ENCODE measurements at places on chromosomes 13 and 19.

DNA sequence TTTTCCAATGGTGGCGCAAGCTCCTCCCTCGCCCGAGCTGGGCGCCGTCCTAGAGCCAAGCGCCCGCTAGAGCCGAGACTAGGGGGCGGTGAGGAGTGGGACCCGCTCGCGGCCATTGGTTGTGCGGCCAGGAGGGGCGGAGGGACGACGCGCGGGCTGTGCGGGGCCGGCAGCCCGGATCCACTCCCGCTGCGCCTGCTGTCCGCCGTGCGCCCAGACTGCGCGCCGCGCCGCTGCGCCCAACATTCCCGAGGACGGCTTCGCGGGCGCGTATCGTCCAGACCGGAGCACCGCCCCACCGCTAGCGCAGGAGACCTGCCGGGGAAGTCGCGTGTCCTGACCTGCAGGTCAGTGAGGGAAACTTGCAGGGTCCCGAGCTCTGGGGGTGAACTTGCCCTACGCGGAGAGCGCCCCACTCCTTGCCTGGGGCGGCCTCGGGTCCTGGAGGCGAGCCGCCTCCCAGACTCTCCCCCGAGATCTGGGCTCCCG, at the start of gene SERTM1:
Gene SERTM1, plus strand, starts transcription at position 183 of the 489 bp plus-strand sequence. CDS start 21,059 bp downstream, outside the sequence.
- DNase-seq = no peak

DNA sequence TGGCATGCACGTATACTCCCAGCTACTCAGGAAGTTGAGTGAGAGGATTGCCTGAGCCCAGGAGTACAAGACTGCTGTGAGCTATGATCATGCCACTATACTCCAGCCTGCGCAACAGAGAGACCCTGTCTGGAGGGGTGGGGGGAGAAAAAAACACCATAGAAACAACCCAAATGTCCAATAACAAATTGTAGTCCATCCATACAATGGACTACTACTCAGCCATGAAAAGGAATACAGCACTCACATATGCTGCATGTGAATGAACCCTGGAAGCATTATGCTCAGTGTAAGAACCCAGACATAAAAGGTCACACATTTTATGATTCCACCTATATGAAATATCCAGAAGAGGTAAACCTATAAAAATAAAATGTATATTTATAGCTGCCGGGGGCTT, 42.3 kb downstream of the CD320 start:
- DNase-seq = no peak

DNA sequence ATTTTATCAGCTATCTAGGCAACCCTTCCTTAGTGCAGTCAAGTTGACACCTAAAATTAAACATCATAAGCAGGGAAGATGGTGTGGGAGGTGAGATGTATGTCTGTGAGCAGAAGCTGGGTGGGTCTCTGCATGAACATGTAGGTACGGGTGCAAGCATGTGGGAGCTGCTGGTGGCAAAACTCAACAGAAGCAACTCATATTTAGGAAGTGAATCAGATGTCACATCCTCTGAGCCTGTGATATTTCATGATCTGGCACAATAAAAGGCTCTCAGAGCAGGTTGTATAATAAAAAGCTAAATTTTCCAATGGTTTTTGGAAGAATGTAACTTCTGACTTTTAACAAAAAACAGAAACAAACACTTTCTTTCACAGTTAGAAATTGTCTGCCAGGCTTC, 44.4 kb downstream of the C1QTNF9 start:
- no peak for DNase-seq

GRCh38 chr19:56099638-56100539, 21.2 kb downstream of the ZNF787 start:
- DNase-seq = no peak

DNA sequence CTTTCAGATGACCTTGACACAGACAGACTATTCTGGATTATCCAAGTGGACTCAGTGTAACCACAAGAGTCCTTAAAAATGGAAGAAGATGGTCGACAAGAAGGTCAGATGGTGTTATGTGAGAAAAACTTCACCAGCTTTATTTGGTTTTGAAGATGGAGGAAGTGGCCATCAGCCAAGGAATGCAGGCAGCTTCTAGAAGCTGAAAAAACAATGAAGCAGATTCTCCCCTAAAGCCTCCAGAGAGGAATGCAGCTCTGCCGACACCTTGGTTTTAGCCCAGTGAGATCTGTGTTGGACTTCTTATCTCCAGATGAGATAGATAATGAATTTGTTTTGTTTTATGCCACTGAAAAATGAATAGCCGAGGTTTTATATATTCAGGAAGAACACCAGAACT, 501.5 kb downstream of the DCT start:
- DNase-seq = no peak

- no peak for DNase-seq
Measured at GRCh38 chr19:49165865-49166301, 8.3 kb downstream of the TRPM4 start.

DNA sequence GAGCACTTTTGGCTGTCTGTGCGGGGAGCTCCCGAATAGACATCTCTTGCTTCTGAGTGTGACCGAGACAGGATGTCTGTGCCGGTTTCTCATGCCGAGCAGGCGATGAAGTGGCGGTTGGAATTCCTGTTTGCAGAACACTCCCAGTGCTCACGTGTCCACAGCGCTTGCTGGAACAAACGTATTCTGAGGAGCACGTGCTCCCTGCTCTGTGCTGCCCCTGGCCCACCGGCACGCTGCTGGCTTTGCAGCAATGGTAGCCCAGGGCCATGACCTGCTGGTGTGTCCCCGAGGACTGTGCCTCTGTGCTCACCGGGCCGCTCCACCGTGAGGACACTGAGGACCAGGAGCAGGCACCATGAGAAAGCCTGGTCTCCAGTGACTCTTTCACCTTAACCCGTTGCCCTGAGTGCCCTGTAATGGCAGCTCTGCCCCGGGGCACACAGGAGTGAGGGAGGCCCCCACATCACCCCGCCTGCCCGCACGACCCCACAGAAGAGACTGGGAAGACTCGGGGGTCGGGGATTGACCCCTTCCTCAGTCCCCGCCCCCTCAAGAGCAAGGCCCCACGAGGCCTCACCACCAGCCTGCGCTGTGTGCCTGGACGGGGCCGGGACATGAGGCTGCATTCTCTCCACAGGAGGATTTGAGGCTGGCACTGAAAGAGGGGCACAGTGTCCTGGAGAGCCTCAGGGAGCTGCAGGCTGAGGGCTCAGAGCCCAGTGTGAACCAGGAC, 40.0 kb upstream of the F7 start:
- no peak for DNase-seq

GRCh38 chr19:5916181-5916708, 2.2 kb downstream of the CAPS start:
- DNase-seq = no peak

GRCh38 chr19:4583961-4584669, 24.6 kb upstream of the SEMA6B start:
- DNase-seq = no peak

DNA sequence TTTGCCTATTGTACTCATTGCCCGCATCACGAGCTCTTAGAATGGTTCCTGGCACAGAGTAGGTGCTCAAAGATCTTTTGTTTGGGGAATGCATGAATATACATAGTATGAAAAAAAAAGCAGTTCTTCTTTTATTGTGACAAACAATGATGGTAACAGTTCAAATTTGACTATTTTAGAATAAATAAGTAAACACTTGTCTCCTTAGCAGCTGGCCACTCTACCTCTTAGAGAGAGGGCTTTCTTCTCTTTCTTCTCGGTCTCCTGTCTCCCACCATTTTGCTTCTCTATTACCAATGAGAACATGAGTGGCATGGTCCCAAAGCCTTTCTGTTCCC, 639 bp upstream of the SLAIN1 start:
- DNase-seq = no peak

GRCh38 chr13:105069106-105069505, 1466.4 kb downstream of the EFNB2 start:
- DNase-seq = no peak

- no peak for DNase-seq
Measured at GRCh38 chr13:94677799-94678198, 34.5 kb downstream of the SOX21 start.

DNA sequence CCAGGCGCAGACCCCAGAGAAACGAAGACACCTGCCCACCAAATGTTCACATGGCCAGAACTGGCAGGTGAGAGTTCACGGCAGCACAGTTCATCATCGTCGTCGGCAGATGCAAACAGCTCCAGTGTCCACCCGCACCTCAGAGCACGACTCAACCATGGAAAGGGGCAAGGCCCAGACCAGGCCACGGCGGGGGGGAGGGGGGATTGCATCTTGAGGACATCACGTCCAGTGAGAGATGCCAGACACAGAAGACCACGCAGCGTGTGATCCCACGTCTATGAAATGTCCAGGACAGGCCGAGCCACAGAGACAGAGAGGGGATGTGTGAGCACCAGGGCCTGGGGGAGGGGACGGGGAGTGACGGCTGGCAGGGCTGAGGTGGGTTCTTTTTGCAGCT, 7.3 kb downstream of the RNF126 start:
- no peak for DNase-seq

DNA sequence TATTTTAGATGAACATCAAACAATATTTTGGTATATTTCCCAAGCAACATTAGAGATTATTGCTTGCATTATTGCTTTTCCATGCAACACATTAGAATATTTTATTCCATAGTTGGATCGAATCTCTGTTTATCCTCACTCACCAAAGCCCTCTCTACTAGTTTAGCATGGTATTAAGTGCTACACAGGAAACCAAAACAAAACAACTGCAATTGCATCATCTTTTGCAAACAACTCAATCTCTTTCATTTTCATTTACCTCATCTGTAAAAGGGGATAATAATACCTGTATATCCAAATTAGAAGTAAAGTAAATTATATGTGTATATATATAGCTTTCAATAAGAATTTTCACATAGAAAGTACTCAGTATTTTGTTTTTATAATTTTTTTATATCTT, 147.8 kb upstream of the PCDH9 start:
- no peak for DNase-seq

DNA sequence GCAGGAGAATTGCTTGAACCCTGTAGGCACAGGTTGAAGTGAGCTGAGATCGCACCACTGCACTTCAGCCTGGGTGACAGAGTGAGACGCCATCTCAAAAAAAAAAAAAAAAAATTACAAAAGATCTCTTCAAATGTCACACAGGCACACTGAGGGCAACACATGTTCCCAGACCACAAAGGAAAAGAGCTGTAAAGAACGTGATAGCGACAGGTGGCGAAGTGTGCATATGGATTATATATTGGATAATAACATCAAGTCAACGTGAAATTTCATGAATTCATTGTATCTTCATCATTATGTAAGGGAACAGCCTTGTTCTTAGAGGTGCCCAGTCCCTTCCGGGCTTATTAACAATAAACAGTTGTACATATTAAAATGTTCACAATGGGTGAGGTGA, 31.8 kb upstream of the DPP9 start:
- no peak for DNase-seq

GRCh38 chr13:46183018-46183946, 1.3 kb upstream of the LCP1 start:
- DNase-seq = no peak

- DNase-seq = no peak
Measured at GRCh38 chr19:28933039-28933438, 279.9 kb downstream of the UQCRFS1 start.

DNA sequence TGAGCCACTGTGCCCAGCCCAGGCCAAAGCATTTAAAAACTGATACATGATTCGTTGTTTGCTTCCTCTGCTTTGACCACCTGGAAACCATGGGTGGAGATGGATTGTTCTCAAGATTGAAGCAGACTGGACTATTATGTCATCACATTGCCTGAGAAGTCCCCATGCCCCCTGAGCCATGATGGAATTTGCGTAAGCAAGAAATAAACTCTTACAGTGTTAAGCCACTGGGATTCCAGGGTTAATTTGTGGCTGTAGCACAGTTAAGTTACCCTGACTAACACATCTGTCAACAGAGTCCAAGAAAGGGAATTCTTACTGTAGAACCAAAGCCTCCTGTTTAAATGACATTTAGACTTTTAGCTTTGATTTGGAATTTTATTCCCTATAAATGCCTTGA, 19.4 kb upstream of the DHRS12 start:
- no peak for DNase-seq

GRCh38 chr13:32153056-32153455, 121.5 kb downstream of the FRY start:
- DNase-seq = no peak

GRCh38 chr13:103656311-103656710, 590.1 kb upstream of the SLC10A2 start:
- no peak for DNase-seq

GRCh38 chr19:48617146-48617937, 1.6 kb downstream of the RPL18 start:
- no peak for DNase-seq

DNA sequence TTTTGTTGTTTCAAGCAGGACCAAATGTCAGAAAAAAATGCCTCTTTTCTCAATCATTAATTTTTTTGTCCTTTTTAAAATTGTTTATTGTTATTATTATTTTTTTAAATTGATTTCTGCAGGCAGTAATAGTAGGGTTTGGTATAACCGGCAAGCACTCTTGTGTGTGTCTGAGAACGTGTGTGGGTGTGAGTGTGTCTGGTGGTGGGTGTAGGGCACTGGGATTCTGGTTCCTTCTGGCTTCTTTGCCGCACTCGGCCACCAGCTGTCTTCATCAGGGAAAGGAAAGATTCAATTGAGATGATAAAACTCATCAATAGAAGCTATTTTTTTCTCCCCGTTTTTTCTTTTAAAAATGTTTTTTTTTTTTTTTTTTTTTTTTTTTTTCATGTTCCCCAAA, 56.4 kb downstream of the IER2 start:
- DNase-seq = no peak

DNA sequence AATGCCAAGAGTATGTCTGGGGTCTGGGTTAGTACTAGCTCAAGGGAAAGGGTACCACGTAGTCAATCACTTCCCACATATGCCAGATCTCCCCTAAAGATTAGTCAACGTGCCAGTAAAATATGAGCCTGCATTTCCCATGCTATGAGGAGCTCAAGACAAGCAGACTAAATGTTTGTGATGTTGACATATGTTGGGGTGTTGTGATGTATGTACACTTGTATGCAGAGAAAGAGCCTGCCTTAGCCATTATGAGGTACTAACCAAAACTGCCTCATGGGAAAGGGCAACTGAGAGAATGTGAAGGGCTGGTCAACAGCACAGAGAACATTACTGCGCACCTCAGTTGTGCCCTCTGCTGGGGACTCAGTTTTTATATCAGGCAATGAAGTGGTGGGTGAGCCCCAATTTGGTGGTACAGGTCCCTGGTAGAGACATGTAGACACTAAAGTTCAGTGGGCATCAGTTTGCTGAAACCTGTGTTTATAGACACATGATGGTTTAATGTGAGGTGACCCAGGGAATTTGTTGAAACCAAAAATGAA, 287.0 kb downstream of the DCT start:
- no peak for DNase-seq

- no peak for DNase-seq
Measured at GRCh38 chr13:110798081-110798994, 84.8 kb downstream of the ING1 start.

- no peak for DNase-seq
Measured at GRCh38 chr13:99293178-99293577, 14.0 kb downstream of the GPR183 start.

DNA sequence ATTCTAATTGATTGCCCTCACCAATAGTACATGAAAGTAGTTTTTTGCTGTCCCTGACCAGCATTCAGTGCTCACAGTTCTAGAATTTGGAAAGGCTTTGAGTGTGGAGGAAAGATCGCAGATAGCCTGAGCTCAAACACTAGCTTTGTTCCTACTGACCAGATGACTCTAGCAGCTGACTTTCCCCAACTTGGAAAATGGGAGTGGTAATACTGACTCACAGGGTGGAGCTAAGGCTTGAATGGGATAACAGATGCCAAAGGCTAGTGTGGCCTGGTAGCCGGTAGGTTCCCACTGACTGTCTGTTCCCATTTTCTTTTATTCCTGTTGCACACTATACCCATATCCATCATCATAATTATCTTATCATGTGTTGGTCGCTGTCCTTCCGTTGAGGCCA, 3.7 kb downstream of the ZSCAN22 start:
- DNase-seq = no peak

- DNase-seq = no peak
Measured at GRCh38 chr13:27789495-27790303, 2.6 kb upstream of the GSX1 start.
